ENCODE measurements at places on chromosomes 1 and 21.

DNA sequence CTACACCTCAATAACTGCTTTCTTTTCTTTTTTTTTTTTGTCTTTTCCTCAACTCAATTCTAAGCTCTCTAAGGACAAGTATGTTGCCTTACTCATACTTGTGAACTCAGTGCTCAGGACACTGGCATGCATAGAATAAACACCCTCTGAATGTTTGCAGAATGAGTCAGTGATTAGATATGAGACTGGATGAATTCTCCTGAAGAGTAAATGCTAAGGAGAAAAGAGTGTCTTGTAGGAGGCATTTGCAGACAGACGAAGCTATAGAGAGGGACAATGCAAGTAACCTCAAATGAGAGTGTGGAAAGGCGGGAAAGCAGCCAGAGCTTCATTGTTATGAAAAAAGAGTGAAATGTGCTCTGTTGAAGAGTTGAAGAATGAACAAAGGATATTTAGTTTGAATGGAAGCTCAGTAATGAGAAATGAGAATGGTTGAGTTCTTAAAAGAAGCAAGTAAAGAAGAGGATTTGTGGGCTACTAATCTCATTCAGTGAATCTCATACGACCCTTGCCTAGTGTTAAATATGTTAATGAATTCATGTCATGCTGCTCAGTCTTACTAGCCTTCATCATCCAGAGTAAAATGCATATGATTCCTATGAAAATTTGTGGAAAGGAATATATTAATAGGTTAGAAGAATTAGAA is 166.1 kb upstream of the DPYD start:
- DNase-seq: no peak

DNA sequence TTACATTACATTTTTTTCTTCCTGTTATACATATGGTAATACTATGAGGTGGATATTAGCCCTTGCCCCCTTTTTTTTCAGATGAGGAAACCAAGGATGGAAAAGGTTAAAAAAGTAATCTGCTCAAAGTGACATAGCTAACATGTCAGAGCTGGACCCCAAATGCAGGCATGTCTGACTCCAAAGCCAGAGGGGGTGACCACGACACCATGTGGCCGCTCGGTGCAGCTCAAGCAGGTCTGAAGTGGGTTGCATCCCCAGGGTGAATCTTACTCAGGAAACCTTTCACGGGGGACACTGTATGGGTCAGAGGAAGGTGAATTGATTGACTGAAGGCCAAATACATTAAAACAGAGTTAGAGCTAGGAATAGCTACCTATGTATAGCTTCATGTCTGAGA is 34.8 kb downstream of the CD34 start:
- no peak for DNase-seq

- DNase-seq: no peak
These were observed 16.3 kb upstream of the PTTG1IP start for GRCh38 chr21:44889625-44890337.

GRCh38 chr1:17655922-17656321 is 99.2 kb upstream of the ACTL8 start:
- DNase-seq: no peak

- DNase-seq: no peak
These were observed 72.1 kb upstream of the ZBTB40 start for GRCh38 chr1:22379566-22379965.

- no peak for DNase-seq
These were observed 77.5 kb downstream of the LPGAT1 start for GRCh38 chr1:211752951-211753486.

- DNase-seq: no peak
These were observed 88.1 kb downstream of the TM2D1 start for GRCh38 chr1:61636814-61637213.

DNA sequence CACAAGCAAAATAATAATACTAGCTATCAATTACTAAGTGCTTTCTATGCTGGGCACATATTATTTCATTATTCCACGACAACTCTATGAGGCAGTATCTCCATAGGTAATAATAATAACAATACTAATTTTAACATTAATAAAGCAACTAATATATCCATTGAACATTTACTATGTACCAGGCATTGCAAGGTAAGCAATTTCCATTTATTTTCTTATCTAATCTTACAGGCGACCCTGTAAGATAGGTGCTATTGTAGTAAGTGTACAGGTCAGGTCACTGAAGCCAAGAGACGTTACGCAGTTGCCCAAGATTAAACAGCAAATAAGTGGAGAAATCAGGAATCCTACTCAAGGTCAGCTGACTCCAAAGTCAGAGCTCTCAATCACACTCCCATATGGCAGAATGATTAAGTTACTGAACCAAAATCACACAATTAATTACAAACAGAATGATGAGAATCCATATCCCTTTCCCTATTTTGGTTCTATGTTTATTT is 198.4 kb downstream of the SLC45A1 start:
- DNase-seq: no peak

DNA sequence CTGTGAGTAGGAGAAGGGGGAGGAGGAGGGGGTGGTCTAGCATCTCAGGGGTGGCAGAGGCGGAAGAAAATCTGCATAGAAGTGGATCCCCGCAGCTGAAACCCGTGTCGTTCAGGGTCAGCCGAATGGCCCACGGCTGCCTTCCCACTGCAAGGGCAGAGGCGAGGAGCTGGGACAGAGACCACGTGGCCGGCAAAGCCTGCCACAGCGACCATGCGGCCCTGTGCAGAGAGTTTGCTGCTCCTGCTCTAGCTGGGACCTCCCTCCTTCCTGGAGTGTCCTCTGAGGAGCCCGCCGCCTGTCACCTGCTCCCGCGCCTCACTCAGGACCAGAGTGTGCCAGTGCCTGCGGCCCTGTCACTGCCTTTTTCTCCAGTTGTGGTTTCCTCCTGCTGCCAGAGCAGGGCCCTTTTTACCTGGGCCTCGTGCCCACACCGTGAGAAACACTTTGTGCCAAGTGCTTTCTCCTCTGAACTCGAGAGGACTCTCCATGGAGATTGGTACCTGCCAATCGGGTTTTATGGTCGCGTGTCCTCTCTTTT is 5.4 kb upstream of the TRPM2 start:
- DNase-seq: no peak

DNA sequence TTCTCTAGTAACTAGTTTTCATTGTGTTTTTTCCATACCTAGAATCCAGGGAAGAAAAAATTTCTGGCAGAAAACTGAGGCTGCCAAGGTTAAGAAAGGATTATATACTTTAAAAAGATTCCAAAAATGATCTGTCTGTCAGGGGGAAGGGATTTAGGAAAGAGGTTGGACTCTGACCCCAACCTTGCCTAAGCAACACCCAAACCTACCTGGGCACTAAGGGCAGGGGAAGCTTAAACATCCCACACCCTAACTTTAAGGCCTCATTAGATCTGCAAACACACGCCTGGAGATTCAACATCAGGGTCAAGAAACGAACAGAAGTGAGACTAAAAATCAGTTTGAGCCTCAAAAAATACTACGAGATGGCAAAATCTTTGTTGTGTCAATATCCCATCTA is 19.4 kb downstream of the KDM5B start:
- no peak for DNase-seq

DNA sequence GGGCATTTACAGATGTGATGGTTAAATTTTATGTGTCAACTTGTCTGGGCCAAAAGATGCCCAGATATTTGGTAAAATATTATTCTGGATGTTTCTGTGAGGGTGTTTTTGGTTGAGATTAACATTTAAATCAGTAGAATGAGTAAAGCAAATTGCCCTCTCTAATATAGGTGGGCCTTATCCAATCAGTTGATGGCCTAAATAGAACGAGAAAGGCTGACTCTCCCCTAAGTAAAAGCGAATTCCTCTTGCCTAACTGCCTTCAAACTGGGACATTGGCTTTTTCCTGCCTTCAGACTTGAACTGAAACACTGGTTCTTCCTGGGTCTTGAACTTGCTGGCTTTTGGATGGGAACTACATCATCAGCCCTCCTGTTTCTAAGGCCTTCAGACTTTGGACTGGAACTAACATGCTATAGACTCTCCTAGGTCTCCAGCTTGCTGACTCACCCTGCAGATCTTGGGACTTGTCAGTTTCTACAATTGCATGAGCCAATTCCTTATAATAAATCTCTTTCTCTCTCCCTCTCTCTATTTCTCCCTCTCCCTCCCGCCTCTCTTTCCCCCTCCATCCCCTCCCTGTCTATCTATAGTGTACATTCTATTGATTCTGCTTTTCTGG is 10.2 kb upstream of the NAV1 start:
- DNase-seq: no peak

GRCh38 chr1:228378873-228379460 is 27.7 kb downstream of the TRIM11 start:
- no peak for DNase-seq

DNA sequence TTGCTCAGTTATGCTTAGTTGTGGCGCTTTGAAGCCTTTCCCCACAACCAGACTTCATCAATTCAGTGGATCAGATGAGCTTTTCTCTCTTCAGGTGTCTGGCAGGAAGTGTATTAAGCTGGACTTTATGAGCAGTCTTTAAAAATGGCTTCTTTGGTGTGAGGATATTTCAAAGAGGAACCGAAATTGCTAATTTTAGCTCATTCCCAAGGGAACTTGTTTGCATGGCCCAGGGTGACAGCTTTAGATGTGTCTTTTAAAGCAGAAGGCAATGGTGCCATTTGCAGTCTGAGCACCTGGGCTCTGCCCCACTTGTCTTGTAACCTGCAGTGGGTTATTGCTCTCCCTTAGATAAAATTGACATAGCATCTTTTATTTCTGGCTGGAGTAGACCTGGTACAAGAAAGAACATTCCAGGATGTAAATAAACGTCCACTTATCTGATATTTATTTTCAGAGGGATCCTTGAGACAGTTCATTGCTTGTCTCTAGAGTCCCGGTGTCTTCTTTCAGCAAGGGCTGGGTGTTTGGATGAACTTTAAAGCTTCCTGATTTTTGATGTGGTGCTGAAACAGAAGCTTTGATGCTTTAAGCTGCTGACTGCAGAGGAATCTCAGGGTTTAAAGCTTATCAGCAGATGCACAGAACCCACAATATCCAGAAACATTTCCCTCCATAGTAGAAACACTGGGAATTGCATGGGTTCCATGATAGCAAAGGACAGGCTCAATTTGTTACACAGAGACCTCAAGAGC is 241.7 kb downstream of the ADGRL2 start:
- DNase-seq: no peak

DNA sequence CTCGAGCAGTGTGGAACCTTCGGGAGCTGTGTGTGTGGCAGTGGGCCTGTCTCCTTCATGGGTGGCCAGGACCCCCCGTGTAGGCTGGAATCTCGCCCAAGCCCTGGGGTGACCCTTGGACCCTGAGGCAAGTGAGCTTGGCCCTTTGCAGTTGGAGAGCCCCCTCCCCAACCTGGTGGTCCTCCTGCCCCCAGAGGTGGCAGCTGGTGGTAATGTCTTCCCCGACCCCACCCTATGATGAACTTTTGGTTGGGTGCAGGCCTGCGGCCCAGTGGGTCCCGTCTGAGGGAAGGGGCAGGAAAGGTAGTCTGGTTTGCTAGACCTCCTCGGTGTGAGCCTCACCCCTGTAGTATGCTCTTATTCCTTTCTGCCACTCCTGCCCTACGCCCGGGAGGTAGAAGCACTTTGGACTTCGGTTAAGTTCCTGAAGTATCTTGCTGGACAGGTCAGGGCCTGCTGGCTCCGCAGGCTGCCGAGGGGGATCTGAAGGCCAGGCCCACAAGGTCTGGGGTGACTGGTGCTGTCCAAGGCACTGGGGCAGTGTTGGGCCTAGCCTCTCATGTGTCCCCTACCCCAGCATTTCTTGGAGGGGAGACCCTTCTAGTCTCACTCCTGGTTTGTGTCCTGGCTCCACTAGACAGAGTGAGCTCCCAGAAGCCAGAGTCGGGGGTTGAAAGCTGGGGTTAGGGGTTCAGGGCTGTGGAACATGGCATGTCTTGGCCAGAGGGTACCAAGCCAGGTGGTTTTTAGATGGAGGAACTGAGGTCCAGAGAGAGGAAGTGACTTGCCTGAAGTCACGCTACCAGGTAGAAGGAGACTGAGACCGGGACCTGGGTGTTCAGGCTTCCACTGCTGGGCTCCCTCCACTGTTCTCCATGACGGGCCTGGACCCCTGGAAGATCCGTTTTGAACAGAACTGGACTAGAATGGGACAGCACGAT is 1.8 kb downstream of the ZNF362 start:
- no peak for DNase-seq

- no peak for DNase-seq
These were observed 56.5 kb downstream of the CAMSAP2 start for GRCh38 chr1:200795156-200795555.

DNA sequence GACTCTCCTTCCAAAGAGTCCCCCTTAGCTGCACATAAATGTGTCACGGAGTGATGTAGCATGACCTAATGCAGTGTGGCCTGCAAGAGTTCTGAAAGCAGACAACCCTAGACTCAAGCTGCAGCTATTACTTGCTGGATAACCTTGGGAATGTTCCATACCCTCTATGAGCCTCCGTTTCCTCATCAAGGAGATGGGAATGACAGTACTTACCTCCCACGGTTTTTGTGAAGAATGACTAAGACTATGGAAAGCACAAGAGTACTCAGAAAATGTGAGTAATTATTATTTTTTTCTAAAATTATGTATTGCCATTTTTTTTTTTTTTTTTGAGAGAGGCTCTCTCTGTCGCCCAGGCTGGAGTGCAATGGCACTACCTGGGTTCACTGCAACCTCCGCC is 3.0 kb downstream of the TTC39A start:
- DNase-seq: no peak

DNA sequence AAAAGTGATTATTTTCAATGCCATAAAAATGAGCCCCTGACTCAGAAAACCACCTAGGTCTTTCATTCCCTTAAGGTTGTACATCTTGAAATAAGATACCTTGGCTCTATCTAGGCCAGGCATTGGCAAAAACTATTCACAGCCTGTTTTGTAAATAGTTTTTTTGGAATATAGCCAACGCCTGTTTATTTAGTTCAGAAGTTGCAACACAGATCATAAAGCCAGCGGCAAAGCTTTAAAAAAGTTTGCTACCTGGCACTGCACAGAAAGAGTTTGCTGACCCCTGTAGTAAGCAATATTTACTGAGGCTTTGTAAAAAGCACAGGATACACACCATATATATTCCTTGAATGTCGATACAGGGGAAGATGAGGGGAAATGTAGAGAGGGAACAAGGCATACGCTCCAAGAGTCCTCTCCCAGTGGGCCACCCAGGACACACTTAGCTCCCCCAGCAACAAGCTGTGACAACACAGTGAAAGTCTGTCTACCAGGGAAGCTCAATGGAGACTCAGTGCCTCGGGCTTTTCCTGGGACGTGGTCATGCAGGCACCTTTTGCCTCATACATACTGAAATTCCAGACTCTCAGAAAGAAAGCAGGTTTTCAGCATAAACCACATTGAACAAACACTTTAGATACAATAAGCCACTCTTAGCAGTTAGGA is 20.5 kb downstream of the TARBP1 start:
- DNase-seq: no peak

- DNase-seq: no peak
These were observed 1.9 kb upstream of the DCAF6 start for GRCh38 chr1:167934426-167935215.

Data from stimulated activated CD8-positive, alpha-beta memory T cell treated with anti-CD3 and anti-CD28 coated beads, Interleukin-2, amount 100 ng/mL, for 1 hour (primary cell).